Prostate gland (tissue), 2 donors: ENCODE measurements at places on chromosomes 7 and 10. TPM values are rescaled to one million over a fixed set of nuclear protein-coding genes. Genes with fewer than 3 reads are reported as not detected.
A peak's percentile ranks its signal among the peaks of the same experiment; 100 is the strongest.

DNA sequence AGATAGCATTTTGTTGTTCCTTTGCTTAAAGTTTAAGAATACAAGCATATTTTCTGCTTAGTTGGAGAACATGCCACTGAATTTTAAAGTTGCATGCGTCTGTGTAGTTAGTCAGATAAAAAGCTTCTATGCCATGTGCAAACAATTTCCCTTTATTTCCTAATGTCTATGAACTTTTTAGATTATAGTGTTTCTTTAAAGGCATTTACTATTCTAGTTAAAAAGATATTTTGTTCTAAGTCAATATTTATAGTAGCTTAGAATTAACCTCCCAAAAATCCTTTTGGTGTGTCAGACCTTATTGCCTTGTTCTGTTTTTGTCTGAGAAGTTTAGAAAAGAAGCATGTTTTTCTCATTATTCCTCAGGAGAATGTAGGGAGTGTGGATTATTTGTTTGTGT lies 99.0 kb upstream of the GATA3 start:
- no peak overlapping the region for H3K4me3 ChIP-seq
- peaks cover 3% of the 10 kb centered on the region for H3K4me1 ChIP-seq
- H3K27ac ChIP-seq, result no peak overlapping the region
- no peak for DNase-seq
- no peaks in the 10 kb centered on the region for H3K36me3 ChIP-seq
- no peaks in the 10 kb centered on the region for H3K27me3 ChIP-seq

DNA sequence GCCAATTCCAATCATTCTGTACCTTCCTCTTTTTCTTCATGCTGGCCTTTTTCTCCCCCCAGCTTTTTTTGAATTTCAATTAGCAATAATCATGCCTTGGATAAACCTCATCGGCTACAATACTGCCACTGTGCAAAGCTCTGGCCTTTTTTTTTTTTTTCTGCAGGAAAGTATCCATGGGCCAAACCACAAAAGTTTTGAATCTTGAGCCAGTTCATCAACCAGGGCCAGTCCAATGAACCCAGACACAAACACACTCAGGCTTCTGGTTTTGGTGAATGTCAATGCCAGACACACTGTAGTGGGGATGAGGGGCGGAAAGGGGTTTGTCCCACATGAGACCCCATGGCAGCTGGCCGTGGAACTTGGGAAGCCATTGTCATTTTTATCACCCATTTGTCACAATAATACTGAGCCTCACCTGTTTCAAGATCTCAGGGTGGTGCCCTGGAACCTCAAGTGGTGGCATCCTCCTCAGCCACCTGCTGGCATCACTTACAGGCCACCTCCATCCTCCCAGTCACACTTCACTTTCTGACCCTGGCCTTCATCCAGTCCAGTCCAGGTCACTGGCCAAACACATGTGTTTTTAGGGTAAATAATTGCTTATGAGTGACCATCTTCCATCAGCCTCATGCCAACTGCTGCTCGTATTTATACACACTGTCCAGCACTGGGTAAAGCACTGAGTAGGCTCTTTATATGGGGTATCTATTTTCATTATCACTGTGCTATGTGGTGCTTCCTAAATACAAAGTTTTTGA lies 40.8 kb upstream of the TSPAN33 start:
- no peaks in the 10 kb centered on the region for H3K27me3 ChIP-seq
- H3K4me1 ChIP-seq, result no peaks in the 10 kb centered on the region
- H3K36me3 ChIP-seq, result no peaks in the 10 kb centered on the region
- no peak overlapping the region for H3K27ac ChIP-seq

- no peak overlapping the region for H3K4me3 ChIP-seq
- H3K4me1 ChIP-seq, result no peaks in the 10 kb centered on the region
- DNase-seq, result no peak
- no peak overlapping the region for H3K27ac ChIP-seq
- no peaks in the 10 kb centered on the region for H3K36me3 ChIP-seq
Measured at GRCh38 chr7:135463908-135464307, 46.0 kb downstream of the CNOT4 start.

DNA sequence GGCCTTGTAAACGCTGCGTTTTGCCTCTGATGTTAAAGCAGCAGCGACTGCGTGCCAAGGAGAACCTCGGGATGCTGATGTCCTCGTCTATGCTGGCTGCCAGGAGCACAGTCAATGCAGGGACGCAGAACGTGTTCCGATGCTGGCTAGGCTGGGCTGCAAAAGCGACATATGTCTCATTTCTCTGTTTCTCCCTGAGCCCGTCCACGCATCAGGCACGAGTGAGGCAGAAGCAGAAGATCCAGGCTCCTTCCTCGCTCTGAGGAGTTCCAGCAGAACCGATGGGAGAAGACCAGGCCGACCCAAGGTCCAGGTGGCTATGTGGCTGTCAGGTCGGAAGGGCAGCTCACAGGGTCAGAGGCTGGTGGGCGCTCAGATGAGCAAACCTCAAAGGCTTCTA lies 3.7 kb upstream of the FOXL3 start:
- H3K36me3 ChIP-seq, result no peaks in the 10 kb centered on the region
- peaks cover 29% of the 10 kb centered on the region for H3K27me3 ChIP-seq
- no peak overlapping the region for H3K4me3 ChIP-seq
- DNase-seq, result no peak

DNA sequence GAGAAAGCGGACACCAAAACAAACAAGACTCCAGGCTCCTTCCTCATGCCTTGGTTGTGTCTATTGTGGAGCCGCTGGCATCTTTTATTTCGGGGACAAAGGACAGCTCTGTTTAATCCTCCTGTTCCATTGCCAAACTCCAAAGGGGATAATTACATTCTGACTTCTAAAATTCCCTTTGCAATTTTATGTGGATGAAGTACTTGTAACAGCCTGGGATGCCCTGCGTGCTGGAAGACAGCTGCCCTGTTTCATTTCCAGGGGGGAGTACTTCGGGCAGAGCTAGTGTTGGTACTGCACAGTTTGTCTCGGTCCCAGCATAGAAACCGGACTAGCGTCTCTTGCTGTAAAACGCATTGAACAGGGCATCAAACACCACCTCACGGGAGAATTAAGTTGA lies 90.9 kb downstream of the BAMBI start:
- peaks cover 1% of the 10 kb centered on the region for H3K27me3 ChIP-seq
- H3K4me1 ChIP-seq, result no peaks in the 10 kb centered on the region
- no peaks in the 10 kb centered on the region for H3K36me3 ChIP-seq
- H3K27ac ChIP-seq, result no peak overlapping the region
- H3K4me3 ChIP-seq, result no peak overlapping the region

- H3K27ac ChIP-seq, result peak overlapping the region; percentile 71
- DNase-seq, result no peak
- no peak overlapping the region for H3K4me3 ChIP-seq
- peaks cover 15% of the 10 kb centered on the region for H3K4me1 ChIP-seq
Measured at GRCh38 chr10:44962870-44963738, 3.5 kb downstream of the RASSF4 start.

DNA sequence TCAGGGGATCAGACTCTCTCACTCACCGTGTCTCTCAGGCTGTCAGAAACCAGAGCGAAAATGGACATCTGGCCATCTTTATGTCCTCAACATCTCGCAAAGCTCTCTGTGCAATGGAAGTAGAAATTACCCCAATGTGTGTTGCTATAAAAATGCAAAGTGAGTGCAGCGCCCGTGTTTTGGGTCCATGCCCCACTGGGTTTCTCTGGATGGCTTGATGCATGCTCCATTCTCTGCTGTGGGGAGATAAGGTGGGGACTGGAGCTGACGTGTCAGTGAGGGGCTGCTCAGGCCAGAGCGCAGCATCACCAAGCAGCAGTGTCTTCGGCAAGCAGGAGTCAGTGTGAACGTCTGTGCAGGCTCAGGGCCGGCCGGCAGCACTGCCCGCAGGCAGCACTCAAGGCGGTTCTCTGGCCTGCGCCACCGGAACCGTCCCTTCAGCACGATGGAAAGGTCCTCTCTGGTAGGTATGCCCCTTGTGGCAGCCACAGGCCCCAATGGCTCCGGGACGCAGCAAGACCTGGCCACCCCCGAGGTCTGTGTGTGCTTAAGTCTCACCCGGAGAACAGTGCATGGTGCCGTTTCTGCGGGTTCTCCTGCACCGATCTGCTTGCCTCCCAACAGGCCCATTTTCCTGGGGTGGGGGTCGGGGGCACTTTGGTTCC lies 30.2 kb downstream of the WDR86 start:
- peaks cover 11% of the 10 kb centered on the region for H3K36me3 ChIP-seq
- no peak for DNase-seq
- H3K27me3 ChIP-seq, result no peaks in the 10 kb centered on the region
- H3K27ac ChIP-seq, result no peak overlapping the region
- H3K4me1 ChIP-seq, result peaks cover 2% of the 10 kb centered on the region

DNA sequence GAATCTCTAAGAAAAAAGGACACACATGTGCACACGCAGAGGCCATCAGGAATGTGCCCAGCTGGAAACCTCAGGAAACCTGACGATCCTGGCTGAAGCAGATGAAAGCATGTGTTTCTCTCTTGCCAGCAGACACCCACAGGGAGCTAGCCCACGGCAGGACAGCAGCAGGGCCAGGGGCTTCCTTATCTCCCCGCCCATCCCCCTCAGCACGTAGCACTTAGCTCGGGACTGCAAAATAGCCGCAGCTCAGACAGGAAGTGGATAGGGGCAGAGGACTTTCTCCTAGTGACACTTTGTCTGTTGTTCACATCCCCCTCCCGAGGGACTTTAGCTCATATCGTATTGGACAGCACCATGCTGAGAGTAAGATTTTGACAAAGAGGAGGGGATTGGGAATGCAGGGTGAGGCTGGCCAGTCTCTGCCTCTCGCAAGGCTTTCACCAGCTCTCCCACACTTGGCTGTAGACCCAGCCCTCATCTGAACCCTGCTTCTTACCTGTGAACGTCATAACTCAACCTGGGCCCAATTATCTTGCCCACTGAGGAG lies 63.8 kb downstream of the MKI67 start:
- H3K36me3 ChIP-seq, result no peaks in the 10 kb centered on the region
- no peak overlapping the region for H3K4me3 ChIP-seq
- no peaks in the 10 kb centered on the region for H3K27me3 ChIP-seq
- no peak for DNase-seq

GRCh38 chr7:159154243-159154642 lies 9.6 kb upstream of the VIPR2 start:
- no peak overlapping the region for H3K27ac ChIP-seq
- no peak for DNase-seq
- no peaks in the 10 kb centered on the region for H3K36me3 ChIP-seq
- no peaks in the 10 kb centered on the region for H3K4me1 ChIP-seq
- H3K27me3 ChIP-seq, result no peaks in the 10 kb centered on the region

GRCh38 chr7:131249003-131249402 lies 78.7 kb upstream of the MKLN1 start:
- no peaks in the 10 kb centered on the region for H3K4me1 ChIP-seq
- DNase-seq, result no peak
- no peaks in the 10 kb centered on the region for H3K27me3 ChIP-seq
- no peak overlapping the region for H3K4me3 ChIP-seq
- no peak overlapping the region for H3K27ac ChIP-seq

DNA sequence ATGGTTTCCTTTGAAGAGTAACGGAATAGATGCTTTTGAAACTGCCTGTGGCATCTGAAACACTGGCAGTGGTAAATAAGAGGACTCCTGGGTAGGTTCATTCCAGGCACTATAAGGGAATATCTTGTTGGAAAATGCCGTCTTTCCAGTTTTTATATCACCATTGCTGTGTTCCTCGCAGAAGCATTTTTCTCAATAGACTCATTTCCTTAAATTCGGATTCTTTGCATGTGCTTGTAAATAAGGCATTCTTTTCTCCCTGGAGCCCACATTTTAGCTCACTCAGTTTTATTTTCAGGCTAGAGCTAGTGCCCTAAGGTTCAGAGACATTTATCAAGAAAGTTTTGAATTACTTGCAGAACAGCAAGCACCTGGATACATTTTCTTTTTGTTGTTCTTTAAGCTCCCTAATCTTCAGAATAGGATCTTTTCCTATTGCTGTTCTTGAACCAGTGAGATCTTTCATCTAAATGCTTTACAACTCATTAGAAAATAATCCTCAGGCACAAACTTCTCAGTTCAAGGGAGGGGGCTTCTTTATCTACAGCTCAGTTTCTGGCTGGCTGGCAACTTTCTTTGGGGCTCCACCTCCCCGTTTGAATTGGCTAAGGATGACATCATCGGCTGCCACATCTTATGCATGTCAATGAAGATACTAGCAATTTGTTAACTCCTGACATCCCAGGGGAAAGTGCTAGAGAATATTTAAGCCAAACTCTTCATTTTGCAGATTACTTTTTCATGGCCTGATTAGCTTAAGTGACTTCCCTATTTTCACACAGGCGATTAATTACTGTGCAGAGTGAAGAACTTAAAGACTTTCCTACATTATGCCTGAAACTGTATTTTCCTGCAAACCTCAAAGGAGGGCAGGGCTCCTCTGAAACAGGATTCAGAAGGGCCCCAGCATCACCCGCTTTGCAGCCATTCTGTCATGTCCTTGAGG lies 133.7 kb upstream of the RSU1 start:
- no peak overlapping the region for H3K27ac ChIP-seq
- H3K4me1 ChIP-seq, result no peaks in the 10 kb centered on the region
- no peaks in the 10 kb centered on the region for H3K27me3 ChIP-seq
- DNase-seq, result no peak

- no peak for DNase-seq
- H3K36me3 ChIP-seq, result no peaks in the 10 kb centered on the region
- no peaks in the 10 kb centered on the region for H3K4me1 ChIP-seq
- no peak overlapping the region for H3K27ac ChIP-seq
- no peak overlapping the region for H3K4me3 ChIP-seq
- H3K27me3 ChIP-seq, result no peaks in the 10 kb centered on the region
Measured at GRCh38 chr7:76000566-76000965, 6.2 kb upstream of the TMEM120A start.

GRCh38 chr10:113104047-113104446 lies 154.0 kb downstream of the TCF7L2 start:
- no peaks in the 10 kb centered on the region for H3K4me1 ChIP-seq
- no peak for DNase-seq
- no peak overlapping the region for H3K27ac ChIP-seq
- H3K27me3 ChIP-seq, result no peaks in the 10 kb centered on the region
- H3K36me3 ChIP-seq, result no peaks in the 10 kb centered on the region
- no peak overlapping the region for H3K4me3 ChIP-seq

- no peaks in the 10 kb centered on the region for H3K36me3 ChIP-seq
- no peak overlapping the region for H3K27ac ChIP-seq
- DNase-seq, result no peak
Measured at GRCh38 chr10:132882069-132882951, 60.1 kb downstream of the CFAP46 start.

DNA sequence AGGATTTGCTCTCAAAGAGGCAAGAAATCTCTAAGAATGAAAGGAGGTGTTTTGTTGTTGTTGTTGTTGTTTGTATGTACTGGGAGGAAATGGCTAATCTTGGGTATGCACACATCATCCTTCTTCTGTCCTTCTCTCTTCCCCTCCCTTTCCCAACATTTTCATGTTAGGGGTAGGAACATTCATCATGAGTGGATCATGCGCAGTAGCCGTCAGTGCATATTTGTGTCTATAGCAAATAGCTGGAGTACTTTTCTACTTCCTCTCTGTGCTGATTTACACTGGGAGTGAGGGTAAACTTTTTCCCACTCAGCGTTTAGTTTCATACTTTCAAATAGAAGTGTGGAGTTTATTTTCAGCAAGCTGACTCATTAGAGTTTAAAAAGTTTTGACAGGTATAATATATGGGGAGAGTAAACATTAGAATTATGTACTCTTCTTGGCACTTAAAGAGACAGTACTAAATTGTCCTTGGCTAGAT lies 80.5 kb upstream of the PRKG1 start:
- H3K4me1 ChIP-seq, result no peaks in the 10 kb centered on the region
- H3K36me3 ChIP-seq, result no peaks in the 10 kb centered on the region
- H3K4me3 ChIP-seq, result no peak overlapping the region
- no peak for DNase-seq

HTR5A gene
- total RNA-seq, result not detected

LRRC61 gene
- 25.8 TPM for total RNA-seq

HKDC1 gene
- total RNA-seq, result 0.23 TPM

STEAP4 gene
- total RNA-seq, result 40.1 TPM

ZNF488 gene
- total RNA-seq, result 1.5 TPM

ODAD2 gene
- total RNA-seq, result 1.3 TPM

TRIP6 gene
- 113 TPM for total RNA-seq
